Muscle of leg (tissue), 16 donors: ENCODE measurements at places on chromosomes 1 and 21. TPM values are rescaled to one million over a fixed set of nuclear protein-coding genes. Genes with fewer than 3 reads are reported as not detected.

Gene PCBP3
- polyA plus RNA-seq: 0.87 TPM

Gene CLDN17
- polyA plus RNA-seq: not detected

Gene TEKT2
- 1.4 TPM for polyA plus RNA-seq

Gene FCRL1
- 0.09 TPM for polyA plus RNA-seq

Gene MRPL9
- 87.9 TPM for polyA plus RNA-seq

Gene EFNA3
- polyA plus RNA-seq: 3.9 TPM

Gene OR2L13
- polyA plus RNA-seq: not detected

Gene NBPF6
- not detected for polyA plus RNA-seq

Gene S100A11
- 191 TPM for polyA plus RNA-seq

Gene CELA2B
- 2.2 TPM for polyA plus RNA-seq

Gene PGLYRP4
- polyA plus RNA-seq: not detected

Gene GPR3
- polyA plus RNA-seq: 0.93 TPM

Gene KRTAP19-1
- polyA plus RNA-seq: not detected

Gene LCE2D
- polyA plus RNA-seq: not detected

Gene AP4B1
- 34.0 TPM for polyA plus RNA-seq

Gene TMOD4
- polyA plus RNA-seq: 23.6 TPM

Gene TRIM17
- polyA plus RNA-seq: 0.64 TPM

Gene LAD1
- 13.6 TPM for polyA plus RNA-seq

Gene VCAM1
- polyA plus RNA-seq: 18.5 TPM

Gene SCP2
- polyA plus RNA-seq: 74.2 TPM

Gene WDTC1
- polyA plus RNA-seq: 27.4 TPM

Gene C1QTNF12
- 8.7 TPM for polyA plus RNA-seq

Gene ZNF593OS
- 1.0 TPM for polyA plus RNA-seq

Gene TTLL10
- polyA plus RNA-seq: 0.11 TPM

Gene MMEL1
- 0.71 TPM for polyA plus RNA-seq

Gene LEPROT
- 51.1 TPM for polyA plus RNA-seq

Gene OR2T6
- polyA plus RNA-seq: not detected

Gene GDAP2
- polyA plus RNA-seq: 7.3 TPM

Gene HSD11B1
- polyA plus RNA-seq: 0.43 TPM

Gene ATP6V1G3
- not detected for polyA plus RNA-seq

Gene ENTREP3
- 16.3 TPM for polyA plus RNA-seq

Gene COPA
- 134 TPM for polyA plus RNA-seq

Gene CCDC27
- 0.18 TPM for polyA plus RNA-seq

Gene PDC
- not detected for polyA plus RNA-seq

Gene DDR2
- polyA plus RNA-seq: 40.6 TPM
